Stimulated activated naive CD8-positive, alpha-beta T cell treated with anti-CD3 and anti-CD28 coated beads, Interleukin-15, Interleukin-2, amounts not matched to agents 100 U/mL and 50 U/mL, for 24 hours (primary cell): ENCODE measurements at places on chromosomes 13 and 19.

GRCh38 chr19:33414667-33415605 is 41.4 kb downstream of the CEBPG start:
- no peak for DNase-seq

DNA sequence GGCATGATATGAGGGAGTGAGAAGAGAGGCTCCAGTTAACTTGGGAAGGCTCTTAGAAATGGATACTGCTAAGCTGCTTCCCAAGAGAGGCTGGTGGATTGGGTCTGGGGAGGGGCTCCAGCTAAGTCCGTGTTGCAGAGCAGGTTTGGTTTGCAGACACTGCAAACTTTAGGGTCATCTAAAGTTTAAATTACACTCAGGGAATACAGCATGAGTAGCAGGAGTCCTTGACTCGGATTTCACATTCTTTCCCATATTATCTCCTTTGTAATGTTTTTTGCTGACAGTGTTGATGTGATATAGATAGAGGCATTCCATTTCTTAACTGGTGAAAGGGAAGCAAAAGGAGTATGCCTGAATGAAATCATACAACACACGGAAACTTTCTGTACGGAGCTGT is 31.9 kb downstream of the SGCG start:
- no peak for DNase-seq

- no peak for DNase-seq
Measured at GRCh38 chr13:63307228-63307627, 1891.6 kb upstream of the PCDH20 start.

DNA sequence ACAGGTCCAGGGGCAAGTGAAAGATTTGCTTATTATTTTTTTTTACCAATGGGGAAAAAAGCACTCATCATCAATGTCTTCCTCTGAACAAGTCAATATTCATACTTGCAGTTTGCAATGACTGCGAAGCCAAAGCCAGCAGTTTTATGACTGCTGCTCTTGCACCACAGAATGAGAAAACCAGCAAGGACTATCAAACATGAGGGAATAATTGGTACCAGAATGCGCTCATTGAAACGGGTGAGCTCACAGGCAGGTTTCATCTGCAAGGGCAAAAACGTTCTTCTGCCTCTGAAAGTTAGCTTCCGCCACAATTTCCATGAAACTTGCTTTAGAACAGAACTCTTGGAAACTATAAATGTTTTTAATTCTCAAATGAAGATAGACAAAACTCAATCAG is 5.5 kb downstream of the DLEU7 start:
- DNase-seq: no peak
